ENCODE measurements at places on chromosomes 1 and 21.
A peak's percentile ranks its signal among the peaks of the same experiment; 100 is the strongest.

DNA sequence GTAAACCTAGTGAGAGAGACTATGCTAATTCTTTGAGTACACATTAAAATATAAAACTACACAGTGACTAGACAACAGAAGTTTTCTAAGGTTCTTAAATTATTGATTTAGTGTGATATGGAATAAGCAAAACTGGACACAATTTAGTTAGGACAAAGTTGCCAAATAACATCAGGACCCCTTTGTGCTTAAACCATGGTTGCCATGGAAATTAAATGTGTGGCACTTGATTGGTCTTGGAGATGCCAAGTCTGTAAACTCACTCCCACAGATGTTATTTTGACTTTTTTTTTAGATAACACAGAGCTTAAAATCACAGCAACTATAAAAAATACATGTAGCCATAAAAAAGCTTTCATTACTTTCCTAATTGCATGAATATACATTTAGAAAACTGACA, 234.6 kb downstream of the BRINP3 start:
- DNase-seq, result no peak

- DNase-seq, result no peak
Observed at GRCh38 chr1:168387781-168388760, 107.4 kb downstream of the TBX19 start.

DNA sequence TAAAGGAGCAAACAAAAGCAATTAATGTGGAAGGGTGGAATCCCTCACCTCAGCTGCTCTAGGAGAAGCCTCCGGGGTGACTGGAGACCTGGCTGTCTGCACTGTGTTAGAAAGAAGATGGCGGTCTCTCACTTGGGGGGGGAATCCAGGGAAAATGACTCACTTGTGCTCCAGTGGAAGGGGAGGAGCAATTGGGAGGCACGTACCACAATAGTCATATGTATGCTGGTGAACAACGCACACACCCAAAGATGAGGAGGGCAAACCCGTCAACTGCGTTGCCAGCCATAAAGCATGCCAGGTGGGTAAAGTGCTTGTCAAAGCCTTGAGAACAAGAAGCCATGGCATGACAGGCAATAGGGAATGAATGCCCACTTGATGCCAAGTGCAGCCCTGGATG, 22.1 kb downstream of the PLEKHA6 start:
- no peak for DNase-seq

- DNase-seq, result peak; percentile 38
Observed at GRCh38 chr1:66947267-66947666, 22.5 kb downstream of the MIER1 start.

DNA sequence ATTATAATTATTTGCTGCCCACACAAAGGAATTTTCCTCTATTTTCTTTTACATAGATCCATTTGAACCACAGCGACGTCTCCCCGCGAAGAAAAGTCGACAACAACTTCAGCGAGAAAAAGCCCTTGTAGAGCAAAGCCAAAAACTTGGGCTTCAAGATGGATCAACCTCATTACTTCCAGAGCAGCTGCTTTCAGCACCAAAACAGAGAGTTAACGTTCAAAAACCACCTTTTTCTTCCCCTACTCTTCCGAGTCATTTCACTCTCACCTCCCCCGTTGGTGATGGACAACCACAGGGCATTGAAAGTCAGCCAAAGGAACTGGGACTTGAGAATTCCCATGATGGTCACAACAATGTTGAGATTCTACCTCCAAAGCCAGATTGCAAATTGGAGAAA, 7.2 kb downstream of the GORAB start:
- DNase-seq, result no peak

DNA sequence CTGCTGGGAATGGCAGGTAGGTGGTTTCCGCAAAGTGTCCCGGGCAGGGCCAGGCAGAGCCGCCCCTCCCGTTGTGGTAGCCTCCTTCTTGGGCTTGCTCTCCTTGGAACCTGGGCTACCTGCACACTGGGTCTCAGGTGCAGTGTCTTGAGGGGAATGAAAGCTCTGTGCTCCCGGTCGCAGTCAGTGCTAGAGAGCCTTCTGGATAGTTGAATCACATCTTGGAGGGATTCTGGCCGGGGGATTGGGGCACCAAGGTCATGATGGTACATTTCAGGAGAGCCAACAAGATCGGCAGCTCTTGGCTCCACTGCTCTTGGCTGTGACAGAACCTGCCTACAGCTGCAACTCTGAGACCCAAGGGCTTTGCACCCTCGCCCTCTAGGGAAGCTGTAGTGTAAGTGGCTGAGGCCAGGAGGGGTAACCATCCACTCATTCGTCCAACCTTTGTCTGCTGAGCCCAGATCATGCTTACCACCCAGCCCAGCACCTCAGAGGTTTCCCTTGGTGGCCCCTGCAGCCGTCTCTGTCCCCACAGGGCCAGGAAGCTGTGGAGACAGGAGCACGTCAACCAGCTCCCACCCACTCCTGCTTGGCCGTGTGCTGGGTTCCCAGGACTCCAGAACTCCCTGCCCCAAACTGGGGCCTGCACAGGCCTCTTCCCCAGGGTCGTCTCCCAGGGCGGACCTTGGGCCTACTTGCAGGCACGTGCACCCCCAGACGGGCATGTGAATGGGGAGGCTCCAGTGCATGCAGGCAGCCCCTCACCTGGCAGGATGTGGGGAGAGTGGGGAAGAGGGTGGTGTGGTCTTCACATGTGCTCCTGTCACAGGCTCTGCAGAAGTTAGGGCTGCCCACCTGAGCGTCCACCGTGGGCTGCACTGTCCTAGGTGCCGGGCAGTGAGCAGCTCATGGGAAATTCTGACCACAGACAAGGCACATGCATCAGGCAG, 40.0 kb downstream of the NTPCR start:
- DNase-seq, result no peak

GRCh38 chr1:236016083-236016482, 48.8 kb downstream of the NID1 start:
- peak; percentile 41 for DNase-seq

DNA sequence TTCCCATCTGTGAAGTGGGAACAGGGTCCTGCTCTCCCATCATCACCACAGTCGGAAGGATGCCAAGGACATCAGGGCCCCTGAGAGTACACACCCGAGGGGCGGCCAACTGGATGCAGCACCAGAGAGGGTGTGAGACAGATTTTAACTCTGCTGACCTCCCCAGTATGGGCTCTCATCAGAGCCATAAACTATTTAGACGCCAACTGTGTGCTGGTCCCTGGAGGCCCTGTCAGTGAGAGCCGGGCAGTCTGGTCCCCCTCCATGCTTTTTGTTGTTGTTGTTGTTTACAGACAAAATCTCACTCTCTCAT, 1.7 kb downstream of the FGR start:
- DNase-seq, result no peak

DNA sequence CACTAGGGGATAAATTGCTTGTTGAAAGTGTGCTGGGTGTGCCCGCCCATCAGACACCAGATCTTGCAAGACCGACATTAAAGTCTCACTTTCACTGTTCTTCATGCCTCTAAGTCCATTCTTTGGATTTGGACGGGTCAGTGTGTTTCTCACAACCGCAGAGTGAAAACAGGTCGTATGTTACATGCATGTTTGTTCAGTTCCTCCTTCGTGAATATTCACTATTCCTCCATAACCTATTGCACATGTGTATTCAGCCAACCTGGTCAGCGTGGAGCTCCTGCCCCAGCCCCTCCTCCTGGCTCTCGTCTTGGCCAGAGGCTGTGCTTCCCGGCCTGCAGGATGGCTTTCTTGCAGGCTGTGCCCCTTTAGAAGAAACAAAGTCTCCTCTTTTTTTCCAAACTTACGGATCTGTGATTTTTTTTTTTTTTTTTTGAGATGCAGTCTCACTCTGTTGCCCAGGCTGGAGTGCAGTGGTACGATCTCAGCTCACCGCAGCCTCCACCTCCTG, 2.2 kb upstream of the KRTAP10-6 start:
- DNase-seq, result no peak

DNA sequence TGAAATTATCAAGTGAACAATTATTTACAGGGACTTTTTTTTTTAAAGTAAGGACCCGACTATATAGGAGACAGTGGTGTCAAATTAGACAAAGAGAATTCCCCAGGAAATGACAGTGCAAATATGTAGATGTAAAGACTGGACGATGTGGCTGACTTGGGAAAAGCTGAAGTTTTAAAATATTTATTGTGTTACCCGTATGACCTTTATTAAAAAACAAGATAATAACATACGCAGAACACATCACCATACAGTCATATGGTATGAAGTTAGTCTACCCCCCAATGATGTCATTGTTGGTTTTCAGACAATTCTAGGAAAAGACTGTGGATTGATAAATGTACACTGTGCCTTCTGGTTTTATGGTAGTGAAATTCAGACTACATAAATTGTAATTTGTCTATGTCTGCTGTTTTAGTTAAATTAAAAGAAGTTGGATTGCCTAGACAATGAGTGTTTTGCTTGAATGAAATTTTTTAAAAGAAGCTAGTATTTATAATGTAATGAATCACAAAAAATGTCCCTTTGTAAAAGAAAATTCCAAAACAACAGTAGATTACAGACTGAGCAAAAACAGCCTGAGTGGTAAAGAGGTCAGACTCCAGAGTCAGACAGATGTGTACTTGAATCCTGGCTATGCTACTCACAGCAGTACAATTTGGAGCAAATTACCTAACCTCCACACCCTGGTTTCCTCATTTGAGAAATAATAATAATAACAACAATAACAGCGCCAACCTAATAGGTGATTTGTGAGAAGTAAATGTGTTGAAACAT, 15.5 kb upstream of the PDC start:
- DNase-seq, result peak; percentile 87

DNA sequence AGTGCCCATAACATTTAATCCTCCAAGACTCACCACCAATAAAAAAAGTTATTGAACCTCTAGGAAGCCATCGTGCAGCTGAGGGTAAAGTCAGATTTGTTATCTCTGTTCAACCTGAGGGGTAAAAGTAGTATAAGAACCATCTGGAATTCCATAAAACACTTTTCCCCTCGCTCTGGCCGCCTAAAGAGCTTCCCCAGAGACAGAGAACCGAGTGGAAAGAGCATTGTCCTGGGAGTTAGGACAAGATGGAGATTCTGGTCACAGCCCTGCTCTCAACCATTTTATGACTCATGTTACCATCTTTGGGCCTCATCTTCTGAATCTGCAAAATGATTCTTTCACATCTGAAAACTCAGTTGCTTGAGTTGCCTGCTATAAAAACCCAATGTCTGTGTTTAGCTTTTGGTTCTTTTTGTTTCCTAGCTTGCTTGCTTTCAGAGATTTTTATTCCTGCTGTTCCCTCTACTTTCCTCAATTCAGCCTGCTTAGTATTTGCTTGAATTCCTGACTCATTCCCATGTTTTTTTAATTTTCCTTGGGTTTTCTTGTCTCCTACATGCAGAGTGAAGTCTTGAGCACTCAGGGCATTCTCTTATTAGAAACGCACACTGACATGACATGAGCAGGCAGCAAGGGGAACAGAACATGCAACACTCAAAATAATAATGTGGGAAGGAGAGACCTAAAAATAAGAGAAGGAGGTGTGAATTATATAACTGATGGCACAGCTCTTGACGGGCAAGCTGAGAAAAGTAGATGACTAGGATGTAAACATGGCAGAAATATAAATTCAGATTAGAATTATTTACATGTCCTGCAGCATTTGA, 1.7 kb downstream of the EPHX4 start:
- DNase-seq, result no peak

- no peak for DNase-seq
Observed at GRCh38 chr1:32770221-32770731, 46.9 kb downstream of the YARS1 start.

- no peak for DNase-seq
Observed at GRCh38 chr1:212311836-212312497, 26.8 kb downstream of the PPP2R5A start.

DNA sequence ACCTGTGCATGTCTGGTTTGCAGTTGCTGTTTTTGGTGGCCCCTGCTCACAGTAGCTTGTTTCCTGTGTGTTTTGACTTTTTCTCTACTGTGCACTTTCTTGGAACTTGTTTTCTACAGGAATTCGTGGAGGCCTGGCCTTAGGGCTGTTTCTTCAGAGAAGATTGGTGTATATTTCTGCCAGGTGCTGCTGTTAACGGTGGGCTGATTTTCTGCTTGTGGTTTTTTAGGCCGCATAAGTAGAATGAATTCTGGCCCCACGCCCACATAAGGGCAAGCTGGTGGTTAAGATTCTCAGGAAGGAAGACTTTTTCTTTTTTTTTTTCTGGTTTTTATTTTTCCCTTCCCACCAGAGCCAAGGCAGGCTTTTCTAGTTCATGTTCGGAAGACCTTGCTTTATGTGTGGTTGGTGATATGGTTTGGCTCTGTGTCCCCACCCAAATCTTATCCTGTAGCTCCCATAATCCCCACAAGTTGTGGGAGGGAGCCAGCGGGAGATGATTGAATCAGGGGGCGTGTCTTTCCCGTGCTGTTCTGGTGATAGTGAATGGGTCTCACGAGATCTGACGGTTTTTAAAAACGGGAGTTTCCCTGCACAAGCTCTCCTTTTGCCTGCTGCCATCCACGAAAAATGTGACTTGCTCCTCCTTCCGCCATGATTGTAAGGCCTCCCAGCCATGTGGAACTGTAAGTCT, 71.5 kb upstream of the DISP3 start:
- DNase-seq, result no peak

- DNase-seq, result no peak
Observed at GRCh38 chr1:107535091-107535490, 394.3 kb downstream of the NTNG1 start.

DNA sequence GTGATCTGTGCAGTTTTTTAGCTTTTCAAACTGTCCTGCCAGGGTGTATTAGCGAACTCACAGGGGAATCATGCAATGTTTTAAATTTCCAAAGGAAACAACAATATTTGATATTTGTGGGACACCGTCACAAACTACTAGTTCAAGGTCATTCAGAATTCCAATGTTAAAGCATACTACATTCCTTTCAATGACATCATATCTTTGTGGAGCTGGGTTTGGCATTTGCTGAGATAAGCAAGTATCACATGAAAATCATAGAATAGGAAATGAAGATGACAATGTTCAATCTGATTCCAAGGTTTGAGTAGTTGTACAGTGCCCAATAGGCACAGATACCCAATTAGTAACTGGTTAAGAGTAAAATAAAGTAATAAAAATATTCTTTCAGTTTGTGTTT, 35.6 kb downstream of the NUF2 start:
- peak; percentile 56 for DNase-seq

DNA sequence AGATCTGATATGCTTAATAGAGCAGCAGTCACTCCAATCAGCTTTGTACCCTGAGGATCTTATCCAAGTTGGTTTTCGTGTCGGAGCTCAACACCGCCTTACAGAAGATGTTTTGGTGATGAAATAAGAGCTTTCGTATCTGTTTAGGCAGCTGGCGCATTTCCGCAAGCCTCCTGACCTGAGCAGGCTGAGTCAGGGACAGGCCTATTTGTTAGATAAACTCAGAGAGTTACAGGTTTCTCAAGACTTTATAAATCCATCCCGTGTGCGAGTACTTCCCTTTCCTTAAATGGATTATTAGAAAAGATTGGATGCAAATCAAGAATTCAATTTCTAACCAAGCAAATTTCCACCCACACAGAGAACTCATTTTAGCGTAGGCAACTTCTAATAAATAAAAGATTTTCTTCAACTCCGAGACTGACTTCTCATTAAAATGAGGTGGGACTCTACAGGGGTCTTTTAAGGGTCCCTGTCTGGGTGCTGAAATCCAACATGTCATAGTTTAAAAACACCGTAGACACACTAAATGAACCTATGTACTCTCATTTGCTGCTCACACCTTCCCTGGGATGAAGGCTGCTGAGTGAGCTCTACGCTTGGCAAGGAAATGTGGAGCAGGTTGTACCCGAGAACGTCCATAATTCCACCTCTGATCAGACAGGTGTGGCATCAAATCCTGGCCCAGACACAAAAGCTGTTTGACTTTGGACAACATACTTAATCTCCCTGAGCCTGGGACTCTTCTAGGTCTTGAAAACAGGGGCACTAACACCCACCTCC, 106.9 kb upstream of the F3 start:
- DNase-seq, result peak; percentile 99
